ENCODE measurements at places on chromosomes 3 and 15.

GRCh38 chr3:108412121-108412750 is 98.2 kb downstream of the MYH15 start:
- DNase-seq = no peak

GRCh38 chr3:38457111-38458003 is 3.7 kb downstream of the ACVR2B start:
- no peak for DNase-seq

- no peak for DNase-seq
These were observed 118.3 kb downstream of the TIGIT start for GRCh38 chr3:114411811-114412803.

DNA sequence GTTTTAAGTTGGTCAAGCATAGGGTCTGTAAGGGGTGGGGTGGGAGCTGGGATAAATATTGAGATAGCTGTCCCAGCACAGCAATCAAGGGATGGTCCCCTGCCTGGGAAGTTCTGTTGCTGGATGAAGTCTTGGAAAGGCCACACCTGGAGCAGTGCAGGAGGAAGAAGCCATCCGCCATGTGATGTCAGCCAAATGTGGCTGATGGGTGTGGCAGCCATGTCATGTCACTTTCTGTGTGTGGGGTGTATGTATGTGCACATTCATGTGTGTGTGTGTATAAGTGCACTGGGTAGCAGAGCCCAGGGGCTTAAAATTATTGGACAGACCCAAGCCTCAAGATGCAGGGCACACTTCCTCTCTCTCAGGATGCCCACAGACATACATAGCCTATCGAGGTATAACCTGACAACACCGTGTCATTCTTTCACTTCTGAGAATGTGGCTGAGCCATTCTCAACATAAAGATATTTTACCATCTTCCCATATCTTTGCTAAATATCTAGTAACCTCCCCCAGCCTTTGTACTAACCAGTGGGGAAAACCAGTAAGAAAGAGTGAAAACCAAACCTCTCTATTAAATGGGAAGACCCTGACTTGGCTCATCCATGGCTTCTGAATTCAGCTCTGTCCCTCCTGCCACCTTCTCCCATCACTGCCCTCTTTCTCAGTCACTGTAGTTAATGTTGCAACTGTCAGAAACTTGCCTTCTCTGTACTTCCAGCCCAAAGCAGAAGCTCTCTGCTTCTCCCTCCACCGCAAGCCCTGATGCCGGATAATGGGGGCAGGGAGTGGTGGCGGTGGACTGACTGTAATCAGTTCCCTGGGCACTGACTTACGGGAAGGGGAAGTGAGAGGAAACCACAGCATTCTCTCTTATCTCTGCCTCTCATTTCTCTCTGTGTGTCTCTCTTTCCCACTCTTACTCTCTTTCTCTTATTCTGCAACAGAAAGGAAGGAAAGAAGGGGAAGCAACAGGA is 11.2 kb downstream of the TNFSF10 start:
- no peak for DNase-seq

GRCh38 chr3:42486814-42487565 is 15.5 kb upstream of the VIPR1 start:
- DNase-seq = no peak

DNA sequence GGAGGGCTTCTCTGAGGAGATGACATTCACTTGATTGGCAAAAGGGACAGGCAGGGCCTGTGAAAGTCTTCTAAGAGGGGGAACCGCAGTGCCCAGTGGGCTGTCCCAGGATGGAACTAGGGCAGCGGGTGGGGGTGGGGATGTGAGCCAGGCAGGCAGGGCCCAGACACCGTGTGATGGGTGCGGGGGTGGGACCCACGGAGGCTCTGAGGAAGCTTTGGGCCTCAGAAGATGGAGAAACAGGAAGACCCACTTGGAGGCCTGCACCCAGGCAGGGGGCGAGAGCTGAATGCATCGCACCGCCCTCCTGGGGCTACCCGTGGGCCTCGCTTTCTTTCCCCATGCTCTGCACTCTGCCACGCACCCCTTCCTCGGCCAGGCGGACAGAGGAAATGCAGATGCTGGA is 32.9 kb upstream of the ACAD9 start:
- DNase-seq = no peak

- DNase-seq = no peak
These were observed 19.7 kb upstream of the CYP11A1 start for GRCh38 chr15:74387141-74387541.
